ENCODE measurements at places on chromosomes 16 and 17.

DNA sequence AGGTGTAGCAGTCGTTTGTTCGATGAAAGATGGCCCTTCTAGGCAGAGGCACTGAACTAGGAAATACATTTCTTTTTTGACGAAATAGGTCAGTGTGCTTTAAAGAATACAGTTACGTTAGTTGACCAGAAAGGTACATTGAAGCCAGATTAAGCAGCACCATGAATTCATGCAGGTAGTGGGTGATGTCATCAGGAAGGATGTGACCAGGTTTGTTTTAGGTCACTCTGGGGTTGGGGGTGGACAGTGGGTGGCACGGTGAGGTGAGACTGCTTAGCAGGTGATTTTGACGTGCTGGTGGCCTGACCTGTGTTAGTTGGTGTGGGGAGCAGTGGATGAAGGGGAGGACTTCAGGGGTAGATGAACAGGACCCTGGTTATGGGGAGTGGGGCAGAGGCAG lies 3.6 kb downstream of the INO80E start:
- no peak for DNase-seq

DNA sequence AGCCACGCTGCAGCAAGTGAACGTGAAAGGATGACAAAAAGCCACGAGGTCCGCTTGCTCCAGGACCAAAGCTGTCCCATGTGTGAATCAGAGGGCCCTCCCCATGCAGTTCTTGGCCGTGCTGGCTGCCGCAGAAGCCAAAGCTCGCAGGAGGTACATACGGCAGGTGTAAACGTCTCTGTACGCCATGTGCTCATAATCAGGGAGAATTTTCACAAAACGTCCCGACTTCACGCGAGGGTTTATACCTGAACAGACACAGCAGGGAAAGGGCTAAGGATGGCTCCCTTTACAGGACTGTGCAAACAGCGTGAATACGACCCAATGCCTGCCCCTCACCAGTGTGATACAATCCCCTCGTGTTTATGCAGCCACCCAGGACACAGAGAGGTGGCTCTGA lies 25.3 kb downstream of the FBXO31 start:
- DNase-seq = no peak

GRCh38 chr16:27464626-27465482 lies 62.9 kb downstream of the IL21R start:
- no peak for DNase-seq

DNA sequence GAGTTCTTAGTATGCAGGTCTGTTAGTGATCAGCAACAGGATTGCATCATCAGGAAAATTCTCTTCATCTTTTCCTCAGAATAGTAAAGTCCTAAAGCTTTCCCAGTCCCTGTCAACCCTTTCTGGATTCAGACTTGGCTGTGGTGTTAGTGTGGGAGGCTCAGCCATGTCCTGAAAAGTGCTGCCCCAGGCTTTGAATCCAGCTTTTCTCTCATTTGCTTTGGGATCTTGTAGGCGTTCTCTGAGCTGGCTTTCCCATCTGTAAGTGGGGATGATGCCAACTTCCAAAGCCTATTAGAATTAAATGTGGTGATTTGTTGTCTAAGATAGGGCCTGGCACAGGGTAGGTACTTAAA lies 3.0 kb downstream of the ALKBH5 start:
- DNase-seq = no peak

DNA sequence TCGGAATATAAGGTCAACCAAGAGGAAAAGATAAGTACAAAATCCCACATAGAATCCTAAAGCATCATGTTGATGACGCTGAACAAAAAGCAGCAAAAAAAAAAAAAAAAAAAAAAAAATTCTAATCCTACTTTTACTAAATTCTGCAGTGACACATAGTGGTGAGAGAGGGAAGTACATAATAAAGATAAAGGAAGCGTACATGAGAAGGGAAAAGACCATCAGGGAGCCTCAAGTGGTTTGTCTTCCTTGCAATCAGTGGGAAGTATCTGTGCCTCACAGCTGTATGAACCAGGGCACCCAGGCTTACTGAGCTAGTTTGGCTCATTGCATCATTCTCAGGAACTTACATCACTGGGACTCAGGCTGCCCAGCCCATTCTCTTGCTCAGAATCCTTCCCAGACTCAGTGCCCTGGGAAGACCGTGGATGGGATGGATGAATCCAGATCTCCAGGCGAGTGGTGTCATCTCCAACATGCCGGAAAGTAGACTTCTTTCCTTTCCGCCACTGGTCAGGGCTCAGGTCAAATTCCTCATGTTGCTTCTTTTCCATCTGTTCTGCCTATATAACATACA lies 21.2 kb downstream of the SMG6 start:
- no peak for DNase-seq

DNA sequence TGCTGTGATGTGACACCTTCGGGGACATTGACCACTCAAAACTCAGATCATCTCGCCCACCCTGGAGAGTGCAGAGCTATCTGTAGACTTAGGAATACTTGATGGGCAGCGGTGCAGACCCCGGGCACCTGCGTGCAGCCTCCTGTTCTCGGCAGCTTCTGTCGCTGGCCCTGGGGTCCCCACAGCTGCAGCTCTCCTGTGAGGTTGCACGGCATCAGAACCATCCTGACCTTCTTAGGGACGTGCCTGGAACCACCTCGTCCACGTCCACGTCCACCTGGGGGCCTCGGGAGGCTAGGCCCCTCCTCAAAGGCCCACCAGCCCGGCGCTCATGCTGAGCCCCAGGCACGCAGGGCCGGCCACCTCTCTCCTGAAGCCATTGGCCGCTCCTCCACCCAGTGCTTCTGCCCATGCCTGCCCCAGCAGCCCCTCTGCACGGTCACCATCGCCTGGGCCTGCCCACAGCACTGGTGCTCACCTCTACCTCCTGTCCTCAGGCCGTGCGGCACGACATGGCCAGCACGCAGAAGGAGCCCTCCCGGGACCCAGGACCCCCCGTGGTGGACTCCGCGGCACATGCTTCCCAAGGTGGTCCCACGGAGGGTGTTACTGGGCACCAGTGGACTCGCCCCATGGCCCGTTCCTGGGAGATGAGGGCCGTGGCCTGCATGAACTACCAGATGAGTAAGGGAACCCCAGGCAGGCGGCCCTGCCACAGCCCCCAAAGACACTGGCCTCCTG lies 2.3 kb upstream of the WFIKKN1 start:
- no peak for DNase-seq

All from left lobe of liver (tissue), 2 donors.